ENCODE measurements at places on chromosomes 11 and 22.
A peak's percentile ranks its signal among the peaks of the same experiment; 100 is the strongest.

GRCh38 chr11:128867277-128867676, at the start of gene KCNJ1:
KCNJ1 (minus strand) TSS chr11:128867296; CDS start chr11:128840243, 27,053 bp downstream.
- DNase-seq, result no peak

DNA sequence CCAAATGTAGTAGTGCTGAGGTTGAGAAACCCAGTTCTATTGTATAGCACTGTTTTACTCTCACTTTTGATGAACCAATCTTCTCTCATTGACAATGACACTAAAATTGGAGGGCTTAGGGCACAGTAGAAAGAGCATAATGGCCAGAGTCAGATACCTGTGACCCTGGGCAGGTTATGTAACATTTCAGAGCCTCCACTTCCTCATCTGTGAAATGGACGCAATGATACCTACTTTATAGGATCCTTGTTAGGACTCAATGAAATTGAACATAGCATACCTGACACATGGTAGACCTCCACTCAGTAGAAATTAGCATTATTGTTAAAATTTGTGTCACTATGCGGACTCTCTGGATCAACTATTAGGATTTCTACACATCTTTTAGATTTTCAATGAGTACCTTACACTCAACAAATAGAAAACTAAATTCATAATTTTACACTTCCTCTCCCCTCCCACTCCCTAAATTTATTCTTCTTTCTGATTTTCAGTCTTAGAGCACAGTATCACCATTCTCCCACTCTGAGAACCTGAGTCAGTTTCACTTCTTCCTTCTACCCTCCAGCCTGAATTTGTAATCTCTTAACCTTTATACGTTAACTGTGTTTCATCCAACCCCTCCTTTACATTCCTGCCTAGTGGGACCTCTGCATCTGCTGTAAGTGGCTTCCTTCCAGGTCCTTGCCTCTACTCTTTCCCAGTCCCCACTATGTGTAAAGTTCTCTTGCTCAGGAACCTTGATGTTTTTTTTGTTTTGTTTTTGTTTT, 78.3 kb downstream of the MICAL2 start:
- no peak for DNase-seq

GRCh38 chr11:61756452-61757212, 4.2 kb downstream of the MYRF start:
- DNase-seq, result no peak

DNA sequence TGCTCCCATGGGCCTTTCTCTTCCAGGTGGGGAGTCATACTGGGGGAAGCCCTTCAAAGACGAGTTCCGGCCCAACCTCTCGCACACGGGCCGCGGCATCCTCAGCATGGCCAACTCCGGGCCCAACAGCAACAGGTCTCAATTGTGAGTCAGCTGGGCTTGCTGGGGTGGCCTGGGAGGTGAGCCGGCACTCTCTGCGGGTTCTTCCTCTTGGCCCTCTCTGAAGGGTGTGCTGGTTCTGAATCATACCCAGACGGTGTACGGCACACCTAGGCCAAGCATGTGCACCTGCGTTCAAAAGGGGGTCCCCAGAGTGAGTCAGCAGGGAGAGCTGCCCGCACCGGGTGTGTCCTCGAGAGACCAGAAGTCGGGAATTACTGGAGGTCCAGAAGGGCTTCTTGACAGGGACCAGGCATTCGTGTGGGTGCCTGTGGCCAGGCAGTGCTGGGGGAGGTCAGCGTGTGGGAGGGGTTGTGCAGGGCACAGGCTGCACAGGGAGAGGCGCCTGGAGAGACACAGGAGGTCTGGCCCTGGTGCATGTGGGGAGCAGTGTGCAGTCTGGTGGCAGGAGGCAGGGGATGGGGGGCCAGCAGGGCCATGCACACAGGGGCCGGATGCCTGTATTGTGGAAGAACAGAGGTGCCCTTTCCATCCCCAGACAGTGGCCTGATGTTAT, 23.0 kb downstream of the PPIL2 start:
- DNase-seq, result no peak

DNA sequence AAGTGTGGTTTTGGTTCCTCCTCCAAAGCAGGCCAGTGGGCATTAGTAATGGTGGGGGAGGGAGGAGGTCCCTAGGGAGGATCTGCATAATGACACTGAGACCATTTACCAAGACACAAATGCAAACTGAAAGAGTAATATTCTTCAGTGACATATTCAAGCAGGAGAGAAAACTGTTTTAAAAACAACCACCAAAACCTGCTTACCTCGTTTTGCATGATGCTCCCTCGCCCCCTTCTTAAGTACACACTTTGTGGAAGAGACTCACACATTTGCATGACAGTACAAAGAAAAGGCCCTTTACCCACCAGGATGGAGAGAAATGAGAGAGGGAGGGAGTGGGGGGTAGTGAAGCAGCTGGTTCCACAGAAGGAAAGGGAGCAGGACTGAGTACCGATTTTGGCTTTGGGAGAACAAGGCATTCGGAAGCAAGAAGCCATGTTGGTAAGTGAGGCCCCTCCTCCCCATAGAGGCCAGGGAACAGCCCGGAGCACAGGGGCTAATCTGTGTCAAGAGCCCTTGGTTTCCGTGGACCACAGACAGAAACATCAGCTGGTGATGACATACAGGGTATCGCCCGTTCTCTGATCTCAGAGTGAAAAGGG, 13.0 kb upstream of the OPCML start:
- DNase-seq, result no peak

DNA sequence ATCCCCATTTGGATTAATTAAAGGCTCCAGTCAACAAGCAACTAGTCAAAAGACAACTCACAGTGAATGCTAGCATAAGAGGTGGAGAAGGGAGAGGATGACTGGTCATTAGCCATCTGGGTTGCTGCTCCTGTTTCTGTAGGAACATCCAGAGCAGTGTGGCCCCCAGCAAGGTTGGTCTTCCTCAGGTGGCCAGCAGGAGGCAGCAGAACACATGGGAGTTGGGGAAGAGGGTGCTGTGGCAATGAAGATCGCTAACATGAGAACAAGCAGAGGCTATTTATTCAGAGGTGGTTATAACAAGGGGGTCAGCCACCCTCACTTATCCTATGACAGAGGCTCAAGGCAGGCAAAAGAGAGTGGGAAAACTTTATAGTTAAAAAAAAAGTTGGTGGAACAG, 21.3 kb downstream of the IZUMO1R start:
- no peak for DNase-seq

- DNase-seq, result no peak
Measured at GRCh38 chr22:17968126-17968525, 56.2 kb downstream of the MICAL3 start.

DNA sequence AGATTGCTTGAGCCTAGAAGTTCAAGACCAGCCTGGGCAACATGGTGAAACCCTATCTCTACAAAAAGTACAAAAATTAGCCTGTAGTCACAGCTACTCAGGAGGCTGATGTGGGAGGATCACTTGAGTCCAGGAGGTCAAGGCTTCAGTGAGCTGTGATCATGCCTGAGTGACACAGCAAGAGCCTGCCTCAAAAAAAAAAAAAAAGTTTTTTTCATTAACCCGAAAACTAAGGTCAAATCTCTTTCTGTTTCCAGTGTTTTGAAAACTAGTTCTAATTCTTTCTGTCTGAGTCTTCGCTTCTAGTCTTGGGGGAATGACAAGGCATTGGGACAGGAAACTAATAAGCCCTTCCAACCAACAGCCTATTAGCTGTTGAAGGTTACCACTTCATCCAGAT, 57.6 kb downstream of the LIF start:
- no peak for DNase-seq

DNA sequence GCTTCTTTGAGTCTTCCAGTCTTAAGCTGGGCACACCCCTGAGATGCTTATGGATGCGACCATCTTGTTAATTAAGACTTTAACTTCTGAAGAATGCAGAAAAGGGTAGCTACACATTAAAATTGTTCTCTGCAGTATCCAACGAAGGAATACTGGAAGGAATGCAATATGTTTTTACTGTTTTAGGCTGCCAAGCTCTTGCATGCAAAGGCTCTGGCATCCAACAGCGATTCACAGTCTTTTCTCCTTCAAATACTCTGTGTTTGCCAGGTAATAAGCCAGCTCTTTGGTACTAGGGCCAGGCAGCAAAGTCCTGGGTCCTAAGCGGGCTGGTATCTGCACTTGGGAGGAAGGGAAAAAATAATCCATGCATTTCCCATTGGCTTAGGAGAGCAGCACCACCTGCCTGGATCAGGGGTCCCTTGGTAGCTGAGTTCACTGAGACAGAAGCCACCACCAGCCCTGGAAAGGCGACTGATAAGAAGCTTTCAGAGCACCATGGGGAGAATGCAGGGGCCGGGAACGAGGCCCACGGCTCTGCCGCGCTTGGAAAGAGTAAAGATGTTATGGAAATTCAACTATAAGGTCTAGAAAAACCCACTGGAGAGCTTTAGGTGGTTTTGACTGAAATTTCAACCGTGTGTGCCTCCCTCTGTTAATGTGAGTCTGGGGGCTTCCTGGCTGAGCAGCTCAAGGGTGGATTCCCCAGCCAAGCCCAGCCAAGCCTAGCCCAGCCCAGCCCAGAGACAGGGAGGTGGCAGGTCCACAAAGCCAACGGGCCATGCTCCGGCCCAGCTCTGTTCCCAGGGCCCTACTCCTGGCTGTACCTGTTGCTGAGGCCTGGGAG, 67.0 kb upstream of the CCND1 start:
- DNase-seq, result no peak

- no peak for DNase-seq
Measured at GRCh38 chr11:12179019-12179418, 68.6 kb downstream of the MICAL2 start.

DNA sequence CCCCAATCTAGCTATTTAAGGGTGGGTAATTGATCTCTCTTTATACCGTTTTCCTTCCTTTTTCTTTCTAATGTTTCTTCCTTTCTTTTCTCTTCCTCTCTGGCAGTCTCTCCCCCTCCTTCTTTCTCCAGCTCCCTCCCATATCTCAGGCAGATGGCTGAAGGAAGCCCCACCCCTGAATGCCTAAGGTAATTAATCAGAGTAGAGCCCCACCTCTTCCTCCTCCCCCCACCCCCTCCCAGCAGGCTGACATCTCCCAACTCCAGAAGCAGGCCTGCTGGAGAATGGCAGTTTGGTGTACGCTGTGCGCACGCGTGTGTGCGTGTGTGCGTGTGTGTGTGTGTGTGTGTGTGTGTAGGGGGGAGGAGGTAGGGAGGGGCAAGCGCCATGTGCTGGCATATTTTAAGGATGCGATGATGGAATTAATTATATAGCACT, 122.6 kb downstream of the APOL5 start:
- peak; percentile 87 for DNase-seq

DNA sequence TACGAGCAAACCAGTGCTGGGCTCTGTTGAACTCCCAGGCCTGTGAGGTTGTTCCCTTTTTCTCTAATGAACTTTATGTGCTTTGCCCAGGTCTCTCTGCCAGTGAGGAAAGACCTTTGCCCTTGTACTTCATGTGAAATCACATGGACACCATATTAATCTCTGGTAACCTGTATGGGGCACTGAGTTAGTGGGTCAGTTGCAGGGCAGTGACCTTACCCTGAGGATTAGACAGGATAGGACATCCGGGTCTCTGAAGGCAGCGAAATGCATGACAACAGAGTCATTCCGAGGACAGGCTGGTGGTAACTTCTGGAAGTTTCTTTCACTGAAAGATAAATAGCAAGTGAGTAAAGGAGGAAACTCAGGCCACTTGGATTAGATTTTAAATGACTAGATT, 93.7 kb downstream of the ZBTB16 start:
- DNase-seq, result no peak

DNA sequence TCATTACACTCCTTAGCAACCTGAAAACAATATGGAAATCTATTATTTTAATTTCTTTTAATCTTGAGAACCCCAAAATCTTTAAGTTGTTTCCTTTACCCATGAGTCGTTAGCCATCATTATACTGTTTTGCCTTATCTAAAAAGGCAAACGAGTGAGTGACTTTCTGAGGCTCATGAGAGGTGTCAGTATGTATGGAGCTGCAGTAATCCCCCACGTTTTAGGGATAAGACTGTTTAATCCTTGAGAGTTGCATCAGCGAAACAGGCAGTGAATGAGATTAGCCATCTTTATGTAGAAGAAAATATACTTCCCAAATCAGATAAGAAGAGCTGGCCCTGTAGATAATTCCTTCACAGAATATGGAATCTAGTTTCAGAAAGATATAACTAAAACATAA, 1147.0 kb downstream of the DLG2 start:
- no peak for DNase-seq

GRCh38 chr22:45296628-45297297, 12.0 kb downstream of the UPK3A start:
- DNase-seq, result no peak

- DNase-seq, result peak; percentile 68
Measured at GRCh38 chr22:43862074-43862881, at the start of gene SULT4A1. SULT4A1 (minus strand) TSS chr22:43862513; CDS start chr22:43862382, 131 bp downstream.

GRCh38 chr11:34756591-34756990, 135.7 kb downstream of the EHF start:
- no peak for DNase-seq

- no peak for DNase-seq
Measured at GRCh38 chr11:86091566-86091965, 22.7 kb upstream of the PICALM start.

DNA sequence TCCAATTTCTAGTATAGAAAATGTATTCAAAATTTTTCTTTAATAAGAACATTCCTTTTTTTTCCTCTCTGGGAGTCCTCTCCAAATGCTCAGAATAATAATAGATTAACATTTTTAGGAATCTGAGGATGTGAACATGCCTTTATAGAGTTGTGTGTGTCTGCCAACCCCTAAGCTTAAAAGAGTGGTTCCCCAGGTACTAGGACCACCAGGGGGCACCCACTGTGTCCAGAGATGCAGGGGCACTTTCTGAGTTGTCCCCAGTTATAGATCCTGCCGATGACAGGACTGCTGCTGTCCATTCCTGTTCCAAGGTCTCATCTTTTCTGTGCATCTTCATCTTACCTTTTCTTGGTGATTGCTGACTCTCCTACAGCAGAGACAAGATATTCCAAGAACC, 27.0 kb upstream of the MICAL2 start:
- DNase-seq, result no peak

GRCh38 chr11:134483291-134483690, 71.2 kb upstream of the B3GAT1 start:
- peak; percentile 1 for DNase-seq

GRCh38 chr11:72037554-72038311, 39.0 kb downstream of the IL18BP start:
- no peak for DNase-seq

- DNase-seq, result peak; percentile 58
Measured at GRCh38 chr11:17972987-17973386, 39.9 kb downstream of the SERGEF start.

- no peak for DNase-seq
Measured at GRCh38 chr22:48729499-48730171, 1098.0 kb downstream of the BRD1 start.

All from retina (tissue), 1 donor.